Stimulated activated CD8-positive, alpha-beta memory T cell treated with anti-CD3 and anti-CD28 coated beads, Interleukin-4, amount 100 ng/mL, for 4 hours (primary cell): ENCODE measurements at places on chromosomes 7 and 10.

DNA sequence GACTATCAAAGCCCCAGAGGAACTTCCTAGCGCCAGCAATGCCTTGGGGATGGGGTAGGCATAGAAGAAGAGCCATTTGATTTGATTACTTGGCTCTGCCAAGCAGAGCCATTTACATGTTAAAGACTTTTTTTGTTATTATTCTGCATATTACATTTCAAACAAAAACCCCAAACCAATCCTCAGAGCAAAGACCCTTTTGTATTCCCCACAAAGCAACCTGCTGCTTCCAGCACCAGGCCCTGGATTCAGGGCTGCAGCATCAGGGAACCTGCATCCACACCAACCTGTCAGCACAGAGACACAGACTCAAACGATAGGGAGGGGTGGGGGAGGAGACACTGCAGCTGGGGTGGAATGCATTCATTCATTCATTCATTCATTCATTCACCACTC, 73.2 kb downstream of the GRID1 start:
- DNase-seq, result no peak

DNA sequence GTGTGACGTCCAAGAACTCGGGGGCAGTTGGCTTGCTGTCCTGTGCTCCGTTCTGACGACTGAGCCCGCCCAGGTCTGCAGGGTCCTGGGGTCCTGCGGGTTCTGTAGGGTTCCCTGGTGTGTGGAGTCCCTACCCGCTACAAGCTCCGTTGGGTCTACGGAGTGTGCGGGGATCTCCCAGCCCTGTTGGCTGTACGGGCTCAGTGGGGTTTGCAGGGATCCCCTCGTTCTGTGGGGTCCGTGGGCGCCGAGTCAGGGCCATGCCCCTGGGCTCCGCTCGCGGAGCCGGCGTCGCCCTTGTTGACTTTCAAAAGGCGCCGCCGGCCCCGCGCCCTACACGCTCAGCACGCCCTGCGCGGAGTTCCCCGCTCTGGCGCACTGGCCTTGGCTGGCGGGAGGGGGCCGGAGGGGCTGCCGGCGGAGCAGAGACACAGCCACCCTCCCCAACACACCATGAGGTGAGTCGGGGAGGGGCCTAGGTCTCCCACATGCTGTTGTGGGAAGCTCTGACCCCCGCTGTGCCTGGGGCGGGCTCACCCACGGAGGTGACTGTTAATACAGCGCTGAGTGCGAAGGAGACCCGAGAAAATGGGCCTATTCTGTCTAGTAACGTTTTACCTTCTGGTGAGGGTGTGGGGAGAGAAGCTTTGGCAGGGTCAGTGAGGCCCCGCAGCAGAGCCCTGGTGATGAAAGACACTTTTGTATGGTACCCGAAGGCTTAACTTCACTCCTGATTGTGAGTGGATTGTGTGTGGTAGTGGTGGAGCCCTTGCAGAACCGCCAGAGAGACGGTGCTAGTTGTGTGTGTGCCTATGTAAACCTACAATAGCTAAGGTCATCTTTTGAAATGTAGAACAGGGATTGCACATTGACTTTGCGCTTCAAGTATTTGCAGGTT, 8.1 kb downstream of the TASOR2 start:
- peak; percentile 28 for DNase-seq

- no peak for DNase-seq
These were observed 31.9 kb downstream of the DLD start for GRCh38 chr7:107922886-107923285.

GRCh38 chr10:133347710-133348517, 741 bp downstream of the PRAP1 start:
- DNase-seq, result no peak

- no peak for DNase-seq
These were observed 293.6 kb upstream of the ZNF32 start for GRCh38 chr10:43942096-43942850.

- DNase-seq, result no peak
These were observed 50.8 kb downstream of the ATAD1 start for GRCh38 chr10:87767253-87767652.

DNA sequence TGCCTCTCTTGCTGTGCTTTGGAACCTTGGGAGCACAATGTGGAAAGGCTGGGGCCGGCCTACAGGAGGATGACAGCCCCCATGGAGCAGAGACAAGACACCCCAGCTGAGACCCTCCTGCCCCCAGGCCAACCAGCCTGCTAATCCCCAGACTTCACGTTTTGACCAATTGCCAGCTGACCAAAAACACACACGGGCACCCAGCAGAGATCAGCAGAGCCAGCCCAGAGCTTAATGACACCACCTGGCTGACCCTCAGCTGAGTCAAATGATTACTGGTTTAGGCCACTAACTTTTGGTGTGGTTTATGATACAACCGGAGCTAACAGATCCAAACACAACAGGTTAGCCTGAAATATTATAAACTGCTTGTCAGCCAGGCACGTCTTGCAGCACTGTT, 111.2 kb upstream of the KIF5B start:
- no peak for DNase-seq

- DNase-seq, result no peak
These were observed 304.6 kb downstream of the XPNPEP1 start for GRCh38 chr10:109618748-109619147.
